ENCODE measurements at places on chromosomes 2 and 18. TPM values are rescaled to one million over a fixed set of nuclear protein-coding genes. Genes with fewer than 3 reads are reported as not detected.

CDH2 gene
- total RNA-seq: 53.8 TPM

APCDD1 gene
- 3.0 TPM for total RNA-seq

SPR gene
- total RNA-seq: 10.7 TPM

PAX3 gene
- not detected for total RNA-seq

PROKR1 gene
- total RNA-seq: 3.9 TPM

PDE1A gene
- 0.15 TPM for total RNA-seq

DCAF17 gene
- total RNA-seq: 26.1 TPM

UGT1A8 gene
- total RNA-seq: not detected

AGXT gene
- not detected for total RNA-seq

SLC16A14 gene
- 2.1 TPM for total RNA-seq

TMEM17 gene
- total RNA-seq: 0.69 TPM

SERPINB11 gene
- total RNA-seq: not detected

SP100 gene
- total RNA-seq: 0.33 TPM

DPP10 gene
- 5.4 TPM for total RNA-seq

REG1A gene
- total RNA-seq: not detected

ITGA6 gene
- total RNA-seq: 117 TPM

ACADL gene
- 0.34 TPM for total RNA-seq

ANKRD30B gene
- not detected for total RNA-seq

NAT8 gene
- not detected for total RNA-seq

RTTN gene
- total RNA-seq: 21.4 TPM

CENPA gene
- total RNA-seq: 30.9 TPM

NEURL3 gene
- total RNA-seq: not detected

DYTN gene
- not detected for total RNA-seq

RBM44 gene
- 0.43 TPM for total RNA-seq

RAD51AP2 gene
- total RNA-seq: 0.08 TPM

PCARE gene
- not detected for total RNA-seq

TLX2 gene
- total RNA-seq: 0.17 TPM

SIX2 gene
- 1.0 TPM for total RNA-seq

ACVR1C gene
- total RNA-seq: 0.40 TPM

MIB1 gene
- total RNA-seq: 60.3 TPM

DOCK10 gene
- total RNA-seq: 1.3 TPM

ZNF892 gene
- total RNA-seq: 10.8 TPM

ABCG5 gene
- not detected for total RNA-seq

MROH2A gene
- total RNA-seq: not detected

TEKT4 gene
- total RNA-seq: not detected

TSPYL6 gene
- not detected for total RNA-seq

ARHGAP25 gene
- 0.42 TPM for total RNA-seq

PLB1 gene
- total RNA-seq: 0.20 TPM

CYP27C1 gene
- 3.2 TPM for total RNA-seq

CDK15 gene
- total RNA-seq: not detected

CLEC4F gene
- not detected for total RNA-seq

GAREM1 gene
- total RNA-seq: 9.2 TPM

TNFRSF11A gene
- total RNA-seq: 10.6 TPM

GULP1 gene
- 139 TPM for total RNA-seq

SERPINB13 gene
- total RNA-seq: not detected

CFAP65 gene
- 0.13 TPM for total RNA-seq

KCTD18 gene
- total RNA-seq: 3.1 TPM

All from H1 (cell line).